ENCODE measurements at places on chromosomes 16 and 17.

DNA sequence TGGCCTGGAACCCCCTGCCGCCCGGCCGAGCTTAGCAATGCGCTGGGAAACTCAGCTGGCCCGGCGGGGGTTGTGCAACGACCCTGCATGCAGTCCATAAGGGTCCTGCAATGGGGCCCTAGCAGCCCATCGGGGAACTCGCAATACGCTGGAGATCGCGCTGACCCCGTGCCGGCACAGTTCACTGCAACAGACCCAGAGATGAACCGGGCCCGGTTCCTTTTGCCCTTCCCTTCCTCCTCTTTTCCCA is 375 bp downstream of the SLC25A11 start:
- no peak for DNase-seq

DNA sequence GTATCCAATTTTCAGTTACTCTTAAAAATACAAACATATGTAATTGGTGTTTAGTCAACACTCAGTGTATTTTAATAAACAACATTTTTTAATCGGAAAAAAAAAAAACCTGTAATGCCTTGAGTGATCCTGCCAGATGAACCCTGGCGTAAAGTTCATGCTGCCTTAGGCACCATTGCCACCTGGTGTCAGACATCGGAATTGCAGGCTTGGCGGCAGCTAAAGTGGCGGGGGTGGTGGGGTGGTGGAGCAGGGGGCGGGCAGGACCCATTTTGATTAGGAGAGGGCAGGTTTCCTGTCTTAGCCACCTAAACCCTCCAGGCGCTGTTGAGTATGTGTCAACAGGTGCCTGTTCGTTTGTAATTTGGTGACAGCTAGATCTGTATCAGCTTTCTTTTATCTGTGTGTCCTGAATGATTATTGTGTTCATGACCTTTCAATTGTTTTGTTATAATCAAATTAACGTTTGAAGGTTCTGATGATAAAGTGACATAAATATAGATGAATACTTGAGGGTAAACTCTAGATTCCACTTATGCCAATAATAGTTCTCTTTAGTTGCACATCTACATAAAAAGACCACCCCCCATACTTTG is 588.7 kb downstream of the CDH13 start:
- peak; percentile 25 for DNase-seq

GRCh38 chr16:10641953-10642949 is 52.5 kb downstream of the TEKT5 start:
- no peak for DNase-seq

- no peak for DNase-seq
These were observed 39.6 kb downstream of the GPRC5B start for GRCh38 chr16:19844945-19845641.

DNA sequence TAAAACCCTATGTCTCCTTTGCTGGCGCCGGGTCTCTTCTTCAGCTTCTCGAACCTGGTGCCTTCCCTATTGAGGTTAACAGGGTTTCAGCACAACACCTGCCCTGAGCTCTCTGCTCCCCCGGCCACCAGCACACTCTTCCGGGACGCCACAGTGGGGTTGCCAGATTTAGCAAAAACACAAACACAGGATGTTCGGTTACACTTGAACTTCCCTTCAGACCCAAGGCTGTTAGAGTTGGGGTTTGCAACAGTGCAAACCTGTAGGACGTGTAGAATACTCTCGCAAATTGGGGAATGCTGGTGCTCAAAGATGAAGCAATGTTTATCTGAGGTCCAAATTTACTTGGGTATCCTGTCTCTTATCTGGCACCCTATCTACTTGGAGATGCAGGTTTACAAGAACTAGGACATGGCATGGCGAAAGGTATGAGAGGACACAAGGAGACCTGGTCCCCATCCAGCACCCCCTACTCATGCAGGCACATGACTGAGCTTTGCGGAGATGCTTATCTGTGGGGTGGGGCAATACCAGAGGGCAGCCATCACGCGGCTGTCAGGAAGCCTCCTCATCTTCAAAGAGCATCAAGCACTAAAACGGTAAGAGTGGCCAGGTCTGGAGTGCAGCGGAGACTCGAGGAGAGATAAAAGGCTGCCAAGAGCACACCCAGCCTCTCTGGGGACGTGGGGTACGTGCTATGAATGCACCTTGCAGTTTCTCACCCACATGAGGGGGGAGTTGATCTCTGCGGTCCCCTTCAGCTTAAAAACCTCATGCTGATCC is 52.8 kb downstream of the SDK2 start:
- DNase-seq = peak; percentile 67

DNA sequence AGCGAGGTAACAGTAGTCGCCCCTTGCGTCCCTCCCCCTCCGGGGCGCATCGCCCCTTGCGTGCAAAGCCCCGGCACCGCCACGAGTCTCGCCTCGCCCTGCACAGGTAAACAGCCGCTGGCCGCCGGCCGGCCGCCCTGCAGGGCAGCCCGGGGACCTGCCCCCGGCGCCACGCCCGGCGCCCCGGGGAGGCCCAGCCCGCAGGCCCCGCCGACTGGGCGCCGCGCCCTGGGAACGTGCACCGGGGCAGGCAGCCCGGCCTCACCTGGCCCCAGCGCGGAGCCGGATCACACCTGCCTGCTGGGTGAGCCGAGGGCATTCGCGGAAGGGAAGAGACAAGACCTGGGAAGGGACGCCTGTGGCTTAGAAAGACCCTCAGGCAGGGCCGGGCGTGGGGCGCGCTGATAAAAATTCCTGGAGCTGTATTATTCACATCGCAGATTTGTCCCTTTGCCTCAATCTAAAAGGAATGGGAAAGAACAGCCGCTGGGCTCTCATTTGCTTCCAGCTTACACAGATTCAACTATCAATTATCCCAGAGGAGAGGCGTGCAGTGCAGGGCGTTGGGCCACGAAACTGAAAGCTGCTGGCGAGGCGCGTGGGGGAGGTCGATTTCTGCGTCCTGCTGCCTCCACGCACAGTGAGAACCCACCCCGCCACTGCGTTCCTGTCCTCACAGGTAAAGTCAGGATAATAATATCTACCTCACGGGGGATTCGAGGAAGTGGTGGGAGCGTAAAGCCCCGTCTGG is 451.9 kb downstream of the SLC39A11 start:
- DNase-seq = no peak

DNA sequence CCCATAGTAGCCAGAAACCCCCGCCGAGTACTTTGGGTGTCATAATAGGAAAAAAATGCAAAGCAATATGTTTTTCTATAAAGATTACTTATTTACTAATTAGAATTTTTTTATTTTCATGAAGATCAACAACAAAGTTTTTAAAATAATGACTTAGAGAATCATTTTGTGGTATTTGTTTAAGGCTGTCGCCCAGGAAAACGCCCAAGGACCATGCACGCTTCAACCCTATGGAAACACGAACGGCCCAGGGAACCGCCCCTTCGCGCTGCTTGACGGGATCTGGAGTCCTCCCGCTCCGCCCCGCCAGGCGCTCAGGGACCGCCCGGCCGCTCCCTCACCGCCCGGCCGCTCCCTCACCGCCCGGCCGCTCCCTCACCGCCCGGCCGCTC is 408 bp upstream of the KPNA2 start:
- peak; percentile 83 for DNase-seq

DNA sequence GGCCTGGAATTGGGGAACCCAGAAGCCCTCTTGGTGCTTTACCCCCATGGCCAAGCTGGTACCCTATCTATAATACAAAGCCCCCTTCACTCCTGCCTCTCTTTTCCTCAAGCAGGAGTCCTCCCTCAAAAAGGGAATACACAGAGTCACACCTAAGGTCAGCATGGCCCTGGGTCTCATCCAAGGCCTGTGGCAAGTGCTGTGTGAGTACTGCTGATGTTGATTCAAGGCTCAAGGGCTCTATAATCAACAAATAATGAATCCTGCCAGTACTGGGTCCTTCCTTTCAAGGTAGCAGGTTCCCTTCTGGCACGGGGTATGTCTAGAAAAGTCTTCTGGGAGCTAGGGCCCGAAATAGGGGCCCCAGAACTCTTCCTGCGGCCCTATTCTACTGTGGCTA is 187.3 kb downstream of the CYB561 start:
- no peak for DNase-seq

- no peak for DNase-seq
These were observed 22.8 kb downstream of the ZNF75A start for GRCh38 chr16:3328104-3328503.

DNA sequence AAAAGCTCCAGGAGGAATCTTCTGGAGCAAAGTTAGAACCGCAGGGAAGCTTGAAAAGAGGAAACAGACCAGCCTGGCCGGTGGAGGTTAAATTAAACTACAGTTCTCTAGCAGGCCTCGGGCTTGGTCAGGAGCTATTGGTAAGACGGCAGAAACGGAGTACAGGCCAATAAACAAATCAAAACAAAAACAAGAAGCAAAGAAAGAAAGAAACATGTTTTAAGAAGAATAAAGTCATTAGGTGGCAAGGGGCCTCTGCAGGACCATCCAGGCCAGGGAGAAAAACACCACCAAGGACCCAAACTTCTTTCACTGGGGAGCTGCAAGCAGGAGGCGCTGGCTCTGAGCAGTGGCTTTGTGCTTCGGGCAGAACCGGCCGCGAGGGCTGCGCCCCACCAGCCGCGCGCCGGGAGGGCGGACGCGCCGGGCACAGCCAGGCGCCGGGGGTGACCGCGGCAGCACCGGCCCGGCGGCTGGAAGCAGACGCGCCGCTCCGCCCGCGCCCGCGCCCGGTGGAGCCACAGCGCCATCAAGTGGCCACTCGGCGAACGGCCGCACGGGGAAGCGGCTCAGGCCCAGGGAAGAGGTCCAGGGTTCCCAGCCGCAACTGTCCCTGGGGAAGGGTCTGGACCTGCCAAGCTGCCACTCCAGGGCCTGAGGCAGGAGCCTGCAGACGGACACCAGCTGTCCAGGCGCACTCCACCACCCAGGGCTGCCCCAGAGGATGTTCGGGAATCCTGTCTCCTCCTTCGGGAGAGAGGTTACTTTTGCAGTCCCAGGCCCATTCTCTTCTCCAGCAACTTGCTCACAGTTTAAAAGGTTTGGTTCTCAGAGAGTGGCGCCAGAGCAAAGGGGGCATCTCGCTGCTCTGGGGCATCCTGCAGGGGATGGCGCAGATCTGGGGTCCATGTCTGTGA is 419.4 kb downstream of the SOX9 start:
- peak; percentile 47 for DNase-seq

DNA sequence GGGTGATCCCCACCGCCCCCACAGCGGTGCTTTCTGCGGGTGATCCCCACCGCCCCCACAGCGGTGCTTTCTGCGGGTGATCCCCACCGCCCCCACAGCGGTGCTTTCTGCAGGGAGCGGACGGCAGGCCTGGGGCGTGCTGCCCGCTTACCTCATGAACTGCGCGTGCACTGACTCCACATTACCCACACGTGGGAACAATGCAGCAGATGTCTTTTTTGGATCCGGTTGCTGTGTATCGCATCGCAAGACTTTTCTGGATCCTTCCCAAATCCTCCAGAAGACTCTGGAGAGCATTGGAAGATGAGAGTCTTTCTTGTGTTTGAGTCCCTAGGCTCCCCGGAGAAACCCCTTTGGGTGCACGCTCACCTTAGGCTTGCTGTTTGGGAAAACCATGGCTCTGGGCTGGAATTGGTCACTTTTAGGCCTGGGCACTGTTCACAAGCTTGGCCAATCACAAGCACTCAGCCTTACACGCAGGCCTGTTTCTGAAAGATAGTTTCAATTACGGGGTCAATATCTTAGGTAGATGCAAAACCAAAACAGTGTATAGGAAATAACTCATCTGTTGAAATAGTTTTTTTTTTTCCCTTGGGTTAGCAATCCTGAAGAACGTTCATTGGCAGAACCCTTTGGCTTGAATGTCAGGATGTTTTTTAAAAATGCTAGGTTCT is 201.8 kb downstream of the RPTOR start:
- no peak for DNase-seq

DNA sequence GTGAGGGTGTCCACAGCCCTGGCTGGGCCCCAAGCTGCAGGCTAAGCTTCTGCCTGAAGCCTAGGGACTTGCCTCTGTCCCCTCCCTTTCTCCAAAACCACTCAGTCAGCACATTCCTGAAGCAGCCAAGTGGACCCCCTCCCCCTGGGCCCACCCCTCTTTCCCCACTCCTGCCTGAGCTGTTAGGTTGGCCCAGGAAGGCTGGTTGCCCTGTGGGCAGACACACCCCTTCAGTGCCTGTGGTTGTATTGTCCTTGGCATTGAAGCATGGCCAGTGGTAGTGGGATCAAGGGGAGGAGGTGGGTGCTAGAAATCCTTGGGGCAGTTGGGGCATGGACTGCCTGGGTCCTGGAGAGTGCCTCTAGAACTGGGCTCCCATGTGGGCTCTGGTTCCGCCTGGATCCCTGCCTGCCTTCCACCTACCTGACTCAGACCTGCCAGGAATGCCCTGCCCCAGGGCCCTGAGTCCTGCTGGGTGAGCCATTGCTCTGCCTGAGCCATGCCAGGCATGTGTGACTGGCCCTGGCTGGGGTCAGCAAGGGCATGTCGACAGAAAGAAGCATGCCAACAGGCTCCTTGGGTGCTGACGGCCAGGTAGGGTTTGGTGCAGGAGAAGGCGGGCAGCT is 2.1 kb downstream of the TRAF4 start:
- DNase-seq = no peak

GRCh38 chr17:73954951-73955350 is 248.5 kb upstream of the RPL38 start:
- DNase-seq = no peak

DNA sequence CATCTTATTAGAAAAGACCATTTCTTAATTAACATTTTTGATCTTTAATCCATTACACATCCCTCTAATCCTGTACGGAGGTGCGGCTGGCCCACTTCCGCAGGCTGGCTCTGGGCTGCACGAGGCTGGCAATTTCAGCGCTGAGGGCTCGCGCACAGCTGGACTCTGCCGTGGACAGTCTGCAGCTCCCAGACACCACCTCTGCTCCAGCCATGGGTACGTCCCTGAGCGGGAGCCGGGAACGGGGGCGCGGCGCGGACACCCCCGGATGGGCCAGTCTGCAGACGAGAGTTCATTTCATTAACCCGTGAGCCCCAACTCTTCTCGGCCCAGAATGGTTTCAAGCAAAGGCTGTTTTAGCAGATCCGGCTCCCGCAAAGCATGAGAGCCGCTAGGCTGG is 87.9 kb downstream of the ZNF423 start:
- no peak for DNase-seq

DNA sequence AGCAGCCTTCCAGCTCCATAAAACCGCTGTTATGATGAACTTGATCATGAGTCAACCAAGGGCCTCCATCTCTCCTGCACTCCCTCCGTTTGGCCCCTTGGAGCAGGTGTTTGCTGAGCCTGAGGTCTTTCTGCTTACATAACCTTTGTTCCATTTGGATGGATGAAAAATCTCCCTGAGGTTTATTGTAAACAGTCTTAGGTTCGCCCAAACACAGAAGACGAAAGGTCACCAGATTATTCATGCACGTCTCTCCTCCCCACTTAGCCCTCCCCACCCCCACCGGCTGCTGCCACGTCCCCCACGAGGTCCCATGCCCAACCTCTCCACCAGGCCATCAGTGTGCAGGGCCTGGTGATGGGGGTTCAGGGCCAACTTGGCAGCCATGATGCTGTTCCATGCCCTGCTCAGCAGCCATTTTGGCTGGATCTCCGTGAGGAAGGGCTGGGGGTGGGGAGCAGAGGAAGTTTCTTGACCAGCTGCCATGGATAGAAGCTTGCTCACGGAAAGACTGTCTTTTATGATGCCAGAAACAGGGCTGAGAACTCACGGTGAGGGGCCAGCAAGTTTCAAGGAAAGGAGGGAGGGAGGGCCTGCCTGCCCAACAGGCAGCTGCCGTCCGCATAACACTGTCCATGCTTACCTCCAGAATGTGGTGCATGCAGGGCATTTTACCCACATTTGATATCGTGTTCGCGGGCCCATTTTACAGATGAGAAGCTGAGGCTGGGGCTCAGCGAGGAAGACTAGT is 47.8 kb upstream of the FOXF1 start:
- no peak for DNase-seq

All from CD8-positive, alpha-beta T cell (primary cell).